ENCODE measurements at places on chromosomes 1 and 21. TPM values are rescaled to one million over a fixed set of nuclear protein-coding genes. Genes with fewer than 3 reads are reported as not detected.

- peak; percentile 67 for DNase-seq
- H3K4me3 ChIP-seq: peak overlapping the region; percentile 50
- H3K27me3 ChIP-seq: no peaks in the 10 kb centered on the region
- H3K4me1 ChIP-seq: peaks cover 69% of the 10 kb centered on the region
- peak overlapping the region; percentile 85 for H3K27ac ChIP-seq
These were observed 55.9 kb downstream of the MRPS6 start for GRCh38 chr21:34129039-34129891.

GRCh38 chr1:18234790-18235242 lies 127.2 kb downstream of the IGSF21 start:
- DNase-seq: no peak
- H3K27ac ChIP-seq: no peak overlapping the region
- H3K4me1 ChIP-seq: no peaks in the 10 kb centered on the region
- no peak overlapping the region for H3K4me3 ChIP-seq
- H3K27me3 ChIP-seq: no peaks in the 10 kb centered on the region
- no peaks in the 10 kb centered on the region for H3K36me3 ChIP-seq

DNA sequence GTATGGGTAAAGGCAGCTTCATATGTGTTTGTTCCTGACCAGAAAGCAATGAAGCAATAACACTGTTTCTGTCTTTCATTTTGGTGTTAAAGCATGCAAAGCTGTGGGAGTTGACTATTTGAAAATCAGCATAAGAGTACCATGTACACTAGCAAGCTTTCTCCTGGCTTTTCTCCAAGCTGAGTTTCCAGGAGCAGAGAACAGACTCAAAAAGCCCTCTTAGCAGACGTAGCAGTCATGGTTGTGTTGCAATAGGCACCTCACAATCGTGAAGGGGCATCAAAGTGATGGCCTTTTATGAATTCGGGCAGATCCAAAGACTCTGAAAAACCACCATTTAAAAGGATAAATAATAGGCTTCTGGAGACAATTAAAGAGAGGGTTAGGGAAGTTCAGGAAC lies 159.7 kb downstream of the PTGER3 start:
- H3K4me1 ChIP-seq: no peaks in the 10 kb centered on the region
- no peak overlapping the region for H3K4me3 ChIP-seq
- no peaks in the 10 kb centered on the region for H3K27me3 ChIP-seq

DNA sequence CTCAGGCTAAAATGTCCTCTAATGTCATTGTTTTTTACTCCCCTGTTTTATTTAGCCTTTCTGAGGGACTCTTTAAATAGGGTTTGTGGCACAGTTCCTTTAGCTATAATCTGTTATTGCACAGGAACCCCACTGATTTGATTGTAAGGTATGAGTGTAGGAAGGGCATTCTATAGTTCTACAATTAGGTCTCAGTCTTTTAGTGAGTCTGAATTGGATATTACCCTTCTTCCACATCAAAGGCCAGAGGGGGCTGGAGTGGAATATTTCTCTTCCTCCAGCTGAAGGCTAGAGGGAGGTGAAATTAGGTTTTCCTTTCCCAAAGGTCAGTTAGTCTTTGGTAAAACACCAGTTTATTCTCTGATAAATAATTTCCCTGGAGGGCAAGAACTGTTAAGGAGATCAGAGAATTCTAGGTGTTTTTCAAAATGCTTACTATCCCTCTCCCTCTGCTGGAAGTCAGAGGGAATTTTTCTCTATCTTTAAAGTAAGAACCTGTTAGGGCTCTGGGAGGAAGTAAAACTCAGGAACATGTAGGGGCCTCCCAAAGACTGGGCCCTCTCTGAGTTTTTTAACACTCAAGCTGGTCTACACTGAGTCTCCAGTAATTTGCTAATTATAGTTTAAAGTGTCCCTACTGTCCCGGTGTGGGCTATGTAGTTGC lies 176.3 kb upstream of the ZNHIT6 start:
- no peaks in the 10 kb centered on the region for H3K4me1 ChIP-seq
- no peaks in the 10 kb centered on the region for H3K36me3 ChIP-seq
- DNase-seq: no peak
- H3K27ac ChIP-seq: no peak overlapping the region
- H3K4me3 ChIP-seq: no peak overlapping the region

DNA sequence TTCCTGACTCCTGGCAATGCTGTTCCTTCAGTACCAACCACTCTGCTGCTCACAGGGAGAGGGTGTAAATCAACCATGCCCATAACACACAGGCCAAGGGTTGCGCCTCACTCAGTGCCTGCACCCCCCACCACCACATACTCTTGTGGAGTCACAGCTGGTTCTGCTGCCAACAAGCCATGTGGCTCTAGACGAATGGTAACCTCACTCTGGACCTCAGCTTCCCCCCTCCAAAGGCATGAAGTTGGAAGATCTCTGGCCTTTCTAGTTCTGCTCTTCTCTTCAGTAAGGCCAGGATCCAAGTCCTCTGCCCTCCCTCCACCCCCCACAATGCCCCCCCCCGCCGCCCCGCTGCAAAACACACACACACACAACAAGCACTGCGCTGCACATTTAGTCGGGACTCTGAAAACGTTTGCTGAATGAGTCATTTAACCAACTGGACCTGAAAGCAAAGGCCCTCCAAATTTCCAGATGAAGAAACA lies 1.7 kb upstream of the GLIS1 start:
- H3K4me3 ChIP-seq: no peak overlapping the region
- no peaks in the 10 kb centered on the region for H3K36me3 ChIP-seq
- H3K27ac ChIP-seq: no peak overlapping the region

DNA sequence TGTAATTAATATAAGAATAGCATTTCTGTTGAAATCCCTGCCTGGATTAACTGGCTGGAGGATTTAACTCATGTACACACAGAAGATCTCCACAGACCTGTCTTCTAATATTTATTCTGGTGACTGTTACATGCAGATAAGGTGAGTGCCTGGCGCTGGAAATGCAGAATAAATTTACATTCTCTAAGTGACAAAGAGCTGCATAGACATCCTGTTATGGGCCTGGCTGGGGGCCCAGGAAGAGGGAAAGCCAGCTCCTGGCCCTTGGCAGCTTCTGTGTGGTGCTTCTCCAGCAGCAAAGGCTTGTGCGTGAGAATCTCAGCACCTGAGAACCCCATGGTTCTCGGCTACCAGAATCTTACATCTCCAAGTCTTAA lies 446.6 kb downstream of the PTPRU start:
- no peaks in the 10 kb centered on the region for H3K36me3 ChIP-seq
- no peak overlapping the region for H3K4me3 ChIP-seq
- no peaks in the 10 kb centered on the region for H3K4me1 ChIP-seq
- peaks cover 4% of the 10 kb centered on the region for H3K27me3 ChIP-seq
- no peak overlapping the region for H3K27ac ChIP-seq
- no peak for DNase-seq

DNA sequence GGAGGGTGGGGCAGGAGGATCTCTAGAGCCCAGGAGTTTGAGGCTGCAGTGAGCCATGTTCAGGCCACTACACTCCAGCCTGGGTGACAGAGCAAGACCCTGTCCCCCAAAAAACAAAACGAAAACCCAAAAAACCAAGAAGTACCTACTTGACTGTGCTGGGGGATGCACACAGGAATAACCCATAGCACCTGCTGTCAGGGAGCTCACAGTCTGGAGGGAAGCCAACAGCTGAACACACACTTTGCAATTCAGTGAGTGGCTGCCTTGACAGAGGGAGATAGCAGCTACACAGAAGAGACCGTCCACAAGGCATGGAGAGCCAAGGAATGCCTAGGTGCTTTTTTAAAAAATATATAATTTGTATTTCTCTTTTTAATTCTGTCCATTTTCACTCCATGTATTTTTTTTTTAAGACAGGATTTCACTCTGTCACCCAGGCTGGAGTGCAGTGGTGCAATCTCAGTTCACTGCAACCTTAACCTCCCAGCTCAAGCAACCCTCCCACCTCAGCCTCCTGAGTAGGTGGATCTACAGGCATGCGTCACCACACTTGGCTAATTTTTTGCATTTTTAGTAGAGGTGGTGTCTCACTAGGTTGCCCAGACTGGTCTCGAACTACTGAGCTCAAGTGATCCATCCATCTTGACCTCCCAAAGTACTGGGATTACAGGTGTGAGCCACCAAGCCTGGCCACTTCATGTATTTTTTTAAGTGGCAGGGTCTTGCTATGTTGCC lies 68.7 kb downstream of the NID1 start:
- no peaks in the 10 kb centered on the region for H3K4me1 ChIP-seq
- H3K4me3 ChIP-seq: no peak overlapping the region
- H3K36me3 ChIP-seq: no peaks in the 10 kb centered on the region
- H3K27ac ChIP-seq: no peak overlapping the region

DNA sequence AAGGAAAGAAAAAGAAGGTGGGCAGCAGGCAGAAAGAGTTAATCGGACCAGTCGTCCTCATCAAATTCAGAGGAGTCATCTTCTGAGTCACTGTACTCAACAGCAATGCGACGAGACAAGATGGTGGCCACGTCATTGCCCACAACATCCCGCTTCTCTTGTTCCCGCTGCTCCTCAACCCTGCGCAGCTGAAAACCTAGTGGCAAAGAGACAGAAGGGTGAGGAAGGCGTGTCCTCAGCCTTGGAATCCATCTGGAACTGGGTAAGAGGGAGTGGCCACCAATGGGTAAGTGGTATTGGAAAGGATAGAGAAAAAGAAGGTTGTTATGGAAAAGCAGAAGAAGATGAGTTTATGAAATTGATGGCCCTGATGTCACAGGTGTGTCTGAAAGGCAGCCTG lies 15.7 kb downstream of the GPR3 start:
- H3K27ac ChIP-seq: no peak overlapping the region
- peaks cover 43% of the 10 kb centered on the region for H3K4me1 ChIP-seq

- H3K4me1 ChIP-seq: no peaks in the 10 kb centered on the region
- no peaks in the 10 kb centered on the region for H3K27me3 ChIP-seq
- no peak for DNase-seq
- no peaks in the 10 kb centered on the region for H3K36me3 ChIP-seq
- no peak overlapping the region for H3K4me3 ChIP-seq
These were observed 36.6 kb downstream of the RIMS3 start for GRCh38 chr1:40628903-40629292.

DNA sequence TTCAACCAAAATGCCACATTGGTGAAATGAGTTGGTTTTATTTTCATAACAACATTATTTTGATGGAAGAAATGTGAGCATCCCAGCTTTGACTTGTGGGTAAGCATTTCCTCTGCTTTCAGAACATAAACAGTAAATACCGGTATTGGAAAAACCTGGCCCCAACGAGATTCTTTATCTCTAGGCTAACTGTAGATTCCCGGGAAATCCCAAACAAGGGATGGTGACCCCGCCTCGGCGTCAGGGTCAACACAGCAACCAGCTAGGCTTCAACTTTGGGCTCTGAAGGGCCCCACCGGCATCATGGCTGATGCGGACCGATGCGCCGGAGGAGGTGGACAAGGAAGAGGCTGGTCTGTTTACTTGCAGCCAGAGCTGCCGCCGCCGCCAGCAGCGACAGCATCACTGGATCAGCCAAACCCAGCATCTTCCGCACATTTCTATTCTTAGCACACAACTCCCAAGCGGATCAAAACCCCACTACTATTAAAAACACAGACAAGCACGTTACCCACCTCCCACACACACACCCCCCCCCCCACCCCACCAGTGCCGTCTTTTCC lies 1.1 kb downstream of the AKT3 start:
- H3K27me3 ChIP-seq: no peaks in the 10 kb centered on the region
- H3K4me1 ChIP-seq: peaks cover 2% of the 10 kb centered on the region
- H3K4me3 ChIP-seq: peak overlapping the region; percentile 86
- no peaks in the 10 kb centered on the region for H3K36me3 ChIP-seq

DNA sequence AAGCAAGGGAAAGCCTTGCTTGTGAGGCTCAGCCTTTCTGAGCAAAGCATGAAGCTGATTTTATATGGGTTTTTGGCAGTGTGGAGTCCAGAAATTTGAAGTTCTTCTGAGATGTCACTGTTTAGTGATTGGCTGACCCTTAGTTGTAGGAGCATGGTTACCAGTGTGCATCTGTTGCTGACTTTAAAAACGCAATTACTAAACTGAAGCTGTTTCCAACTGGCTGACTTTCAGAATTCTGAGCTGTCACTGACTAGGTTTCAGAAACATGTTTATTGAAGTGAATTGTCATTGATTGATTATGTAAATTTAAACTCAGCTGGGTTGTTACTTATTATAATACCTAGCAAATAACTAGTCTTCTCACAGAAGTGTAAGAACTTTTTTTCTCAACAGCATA lies 89.4 kb downstream of the PDE4B start:
- no peak overlapping the region for H3K27ac ChIP-seq
- DNase-seq: no peak
- no peak overlapping the region for H3K4me3 ChIP-seq
- H3K36me3 ChIP-seq: no peaks in the 10 kb centered on the region
- no peaks in the 10 kb centered on the region for H3K4me1 ChIP-seq
- H3K27me3 ChIP-seq: no peaks in the 10 kb centered on the region

DNA sequence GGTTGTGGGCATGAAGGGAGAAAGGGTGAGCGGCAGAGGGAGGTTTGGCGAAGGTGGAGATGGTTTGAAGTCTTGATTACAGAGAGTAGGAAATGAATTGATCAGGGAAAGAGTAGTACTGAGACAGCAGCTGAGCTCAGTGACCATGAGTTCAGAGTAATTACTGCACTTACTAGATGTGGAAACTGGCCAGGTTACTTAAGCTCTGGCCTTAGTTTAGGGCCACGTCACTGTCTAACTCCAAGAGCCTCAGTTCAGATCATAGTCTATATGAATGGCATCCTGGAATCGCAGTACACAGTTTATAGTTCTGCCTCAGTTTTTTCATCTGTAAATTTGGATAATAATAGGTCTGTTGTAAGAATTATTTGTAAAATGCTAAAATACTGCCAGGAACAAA lies 78.1 kb downstream of the KCTD3 start:
- DNase-seq: no peak
- no peaks in the 10 kb centered on the region for H3K27me3 ChIP-seq
- no peak overlapping the region for H3K4me3 ChIP-seq

GRCh38 chr1:220616836-220617235 lies 73.3 kb upstream of the C1orf115 start:
- H3K4me1 ChIP-seq: no peaks in the 10 kb centered on the region
- no peak overlapping the region for H3K4me3 ChIP-seq
- DNase-seq: no peak
- H3K27me3 ChIP-seq: no peaks in the 10 kb centered on the region
- no peaks in the 10 kb centered on the region for H3K36me3 ChIP-seq

- H3K36me3 ChIP-seq: no peaks in the 10 kb centered on the region
- DNase-seq: no peak
- H3K27me3 ChIP-seq: no peaks in the 10 kb centered on the region
These were observed 69.6 kb upstream of the B3GALNT2 start for GRCh38 chr1:235573880-235574279.

DNA sequence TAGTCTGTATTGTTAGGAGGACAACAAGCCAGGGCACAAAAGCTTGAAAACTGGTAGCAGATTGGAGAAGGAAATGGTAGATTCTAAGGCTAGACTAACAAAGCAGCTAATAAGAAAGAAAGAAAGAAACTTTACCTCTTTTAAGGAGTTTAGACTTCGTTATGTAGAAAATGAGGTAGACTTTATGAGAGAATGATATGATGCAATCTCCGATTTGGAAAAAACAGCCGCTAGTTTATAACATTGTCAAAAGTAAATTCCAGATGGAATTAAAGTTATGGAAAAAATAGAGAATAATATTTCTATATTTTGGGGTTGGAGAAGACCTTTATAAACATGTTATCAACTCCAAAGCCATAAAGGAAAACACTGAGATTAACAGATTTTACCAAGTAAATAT lies 67.0 kb downstream of the CAMSAP2 start:
- peaks cover 3% of the 10 kb centered on the region for H3K4me1 ChIP-seq
- H3K4me3 ChIP-seq: no peak overlapping the region
- no peak for DNase-seq
- H3K36me3 ChIP-seq: peaks cover 29% of the 10 kb centered on the region
- H3K27me3 ChIP-seq: no peaks in the 10 kb centered on the region

The MAB21L3 gene
- total RNA-seq: not detected

The CLCA4 gene
- 0.15 TPM for total RNA-seq

The SLC45A3 gene
- total RNA-seq: 0.46 TPM

The MGST3 gene
- total RNA-seq: 231 TPM

The TEX38 gene
- not detected for total RNA-seq

The LCE1F gene
- not detected for total RNA-seq

The FAM151A gene
- total RNA-seq: not detected

The PCAT6 gene
- total RNA-seq: 0.44 TPM

The SPRR2A gene
- 0.56 TPM for total RNA-seq

The LRRC3 gene
- 0.13 TPM for total RNA-seq

Measured in psoas muscle (tissue), 8 donors.